Spleen (tissue), 13 donors: ENCODE measurements at places on chromosomes 13 and 19. TPM values are rescaled to one million over a fixed set of nuclear protein-coding genes. Genes with fewer than 3 reads are reported as not detected.

The SH2D3A gene
- total RNA-seq = 11.8 TPM

The MRPL54 gene
- 38.7 TPM for total RNA-seq

The GADD45B gene
- 93.2 TPM for total RNA-seq

DNA sequence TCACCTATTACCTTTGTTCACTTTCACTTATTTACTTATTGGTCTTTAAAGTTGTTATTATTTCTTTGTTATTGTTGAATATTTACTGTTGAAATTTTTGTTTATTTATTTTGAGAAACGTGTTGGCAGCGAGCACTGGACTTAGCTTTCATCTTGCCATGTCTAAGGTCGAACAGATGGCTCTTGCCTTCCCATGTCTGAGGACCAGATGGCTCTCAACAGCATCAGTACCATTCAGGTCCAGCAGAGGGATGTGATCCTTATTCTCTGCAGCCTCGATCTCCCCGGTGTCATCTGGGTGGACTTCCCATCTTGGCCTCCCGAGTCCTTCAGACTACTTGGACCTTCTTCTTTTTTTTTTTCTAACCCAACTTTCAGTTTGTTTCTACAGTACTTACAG lies 1437.6 kb downstream of the UQCRFS1 start:
- no peaks in the 10 kb centered on the region for H3K27me3 ChIP-seq
- DNase-seq = no peak
- H3K36me3 ChIP-seq = no peaks in the 10 kb centered on the region
- no peak overlapping the region for H3K4me3 ChIP-seq
- H3K27ac ChIP-seq = no peak overlapping the region

DNA sequence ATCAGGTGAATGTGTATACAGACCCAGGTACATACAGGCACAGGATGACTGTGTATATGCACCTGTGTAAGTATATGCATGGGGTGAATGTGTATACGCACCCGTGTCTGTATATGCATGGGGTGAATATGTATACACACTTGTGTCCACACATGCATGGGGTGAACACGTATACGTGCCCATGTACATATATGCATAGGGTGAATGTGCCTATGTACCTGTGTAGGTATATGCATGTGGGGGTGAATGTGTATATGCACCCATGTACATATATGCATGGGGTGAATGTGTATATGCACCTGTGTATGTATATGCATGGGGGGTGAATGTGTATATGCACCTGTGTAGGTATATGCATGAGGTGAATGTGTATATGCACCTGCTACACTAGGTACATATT lies 6.9 kb upstream of the ANGPTL8 start:
- no peak for DNase-seq
- H3K4me1 ChIP-seq = no peaks in the 10 kb centered on the region
- no peaks in the 10 kb centered on the region for H3K27me3 ChIP-seq
